Eye (tissue), 1 donor: ENCODE measurements at places on chromosomes 6 and 20.

DNA sequence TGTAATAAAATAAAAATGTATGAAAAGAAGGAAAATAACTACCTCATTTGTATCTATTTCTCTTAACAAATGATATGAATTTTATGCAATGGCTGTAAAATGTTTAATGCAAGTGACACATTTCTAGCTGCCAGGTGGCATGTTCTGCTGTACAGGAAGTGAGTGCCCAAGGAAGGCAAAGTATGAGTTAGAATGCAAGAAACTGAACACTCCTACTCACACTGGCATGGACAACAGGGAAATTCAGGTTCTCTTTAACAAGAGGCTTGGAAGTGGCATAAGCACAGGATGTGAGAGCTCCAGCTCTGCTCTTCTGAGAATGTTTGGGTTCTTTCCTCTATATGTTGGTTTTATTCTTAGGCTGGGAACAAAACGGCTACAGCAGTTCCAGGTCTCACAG is 20.4 kb upstream of the LAMA4 start:
- DNase-seq = no peak

DNA sequence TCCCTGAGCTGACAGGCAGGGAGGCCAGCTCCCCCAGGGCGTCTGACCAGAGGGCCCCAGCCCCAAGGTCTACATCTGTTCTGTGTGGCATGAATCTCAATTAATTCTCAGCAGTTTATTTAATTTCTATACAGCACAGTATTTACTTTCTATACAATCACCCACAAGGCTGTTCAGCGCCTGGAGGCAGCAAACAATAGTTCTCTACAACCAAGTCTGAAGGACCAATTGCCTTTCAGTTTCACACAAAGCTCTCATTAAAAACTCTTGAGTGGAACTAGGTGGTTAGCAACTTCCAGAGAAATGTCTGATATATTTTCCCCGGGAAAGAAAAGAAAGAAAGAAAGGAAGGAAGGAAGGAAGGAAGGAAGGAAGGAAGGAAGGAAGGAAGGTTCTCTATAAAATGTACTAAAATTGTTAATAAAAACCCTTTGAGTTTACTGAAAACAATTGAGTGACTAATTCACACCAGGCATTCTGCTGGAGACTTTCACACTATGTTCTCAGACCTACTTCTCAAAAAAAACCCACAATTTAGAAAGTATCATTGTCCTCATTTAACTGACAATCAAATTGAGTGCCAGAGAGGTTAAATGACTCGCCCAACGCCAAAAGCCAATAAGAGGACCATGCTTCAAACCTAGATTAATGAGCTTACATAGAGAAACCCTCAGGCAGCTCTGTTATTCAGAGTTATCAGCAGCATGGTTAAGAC is 62.5 kb downstream of the METTL24 start:
- peak; percentile 13 for DNase-seq

DNA sequence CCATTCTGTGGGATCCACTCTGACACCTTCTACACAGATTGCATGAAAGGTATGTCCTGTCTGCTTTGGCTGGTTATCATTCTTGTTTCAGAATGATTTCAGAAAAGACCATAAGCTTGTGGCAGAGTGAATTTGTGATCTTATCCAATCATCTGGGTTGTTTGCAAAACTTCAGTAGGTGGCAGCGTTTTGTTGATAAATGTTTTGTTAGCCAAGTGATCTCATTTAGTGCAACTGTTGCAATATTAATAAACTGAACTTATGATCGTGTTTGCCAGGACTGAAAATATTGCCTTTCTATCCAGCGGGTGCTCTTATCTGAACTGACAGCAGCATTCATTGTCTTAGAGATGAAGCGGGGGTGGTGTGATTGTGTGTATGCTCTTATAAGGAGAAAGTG is 613.2 kb upstream of the NOX3 start:
- peak; percentile 48 for DNase-seq

DNA sequence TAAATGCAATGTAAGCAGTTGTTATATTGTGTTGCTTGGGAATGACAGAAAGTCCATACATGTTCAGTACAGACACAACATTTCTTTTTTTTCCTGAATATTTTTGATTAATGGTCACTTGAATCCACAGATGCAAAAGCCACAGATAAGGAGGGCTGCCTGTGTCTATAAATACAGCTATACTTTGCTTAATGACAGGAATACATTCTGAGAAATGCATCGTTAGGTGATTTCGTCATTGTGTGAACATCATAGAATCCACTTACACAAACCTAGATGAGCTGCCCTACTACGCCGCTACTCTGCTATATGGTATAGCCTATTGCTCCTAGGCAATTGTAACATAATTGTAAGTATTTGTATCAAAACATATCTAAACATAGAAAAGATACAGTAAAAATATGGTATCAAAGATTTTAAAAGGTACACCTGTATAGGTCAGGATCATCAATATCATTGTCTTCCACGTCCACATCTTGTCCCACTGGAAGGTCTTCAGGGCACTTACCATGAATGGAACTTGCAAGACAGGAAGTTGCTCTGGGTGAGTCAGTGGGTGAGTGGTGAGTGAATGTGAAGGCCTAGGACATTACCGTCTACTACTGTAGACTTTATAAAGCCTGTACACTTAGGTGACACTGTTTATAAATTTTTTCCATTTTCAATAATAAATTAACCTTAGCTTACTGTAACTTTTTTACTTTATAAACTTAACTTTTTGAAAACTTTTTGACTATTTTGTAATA is 27.9 kb upstream of the POPDC3 start:
- no peak for DNase-seq

GRCh38 chr20:40486297-40486696 is 202.7 kb downstream of the MAFB start:
- no peak for DNase-seq

DNA sequence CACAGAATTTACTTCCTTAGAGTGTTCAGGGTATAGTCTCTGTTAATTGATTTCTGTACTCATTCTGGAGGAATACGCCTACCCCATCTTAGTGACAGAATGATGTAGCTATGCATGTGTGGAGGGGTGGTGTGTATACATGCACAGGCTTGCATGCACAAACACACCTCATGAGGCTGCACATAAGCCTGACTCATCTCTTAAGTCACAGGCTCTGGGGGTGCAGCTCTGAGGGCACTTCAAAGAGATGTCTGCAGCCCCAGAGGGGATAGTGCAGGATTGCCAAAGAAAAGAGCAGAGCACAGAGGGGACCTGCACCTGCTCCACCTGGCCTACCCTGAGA is 24.6 kb downstream of the TBX18 start:
- DNase-seq = no peak

DNA sequence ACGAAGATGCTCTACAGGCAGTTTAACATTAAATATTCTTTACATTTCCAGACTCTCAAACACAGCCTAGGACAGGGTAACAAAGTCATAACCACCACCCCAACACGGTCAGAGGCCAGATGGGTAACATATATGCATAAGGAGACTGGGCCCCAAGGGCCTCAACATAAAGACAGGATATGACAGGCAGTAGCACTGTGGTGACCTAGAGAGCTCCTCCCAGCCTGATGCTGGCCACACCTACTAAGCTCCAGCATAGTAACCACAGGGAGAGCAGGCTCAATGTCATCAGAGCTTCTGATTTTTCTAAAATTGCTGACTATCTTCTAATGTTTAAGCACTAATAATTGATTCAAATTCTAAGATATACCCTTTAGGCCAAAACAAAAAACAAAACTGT is 21.7 kb downstream of the SMLR1 start:
- DNase-seq = no peak

- no peak for DNase-seq
Observed at GRCh38 chr6:155026022-155026705, 31.0 kb downstream of the TIAM2 start.

GRCh38 chr6:168027521-168027920 is 30.1 kb downstream of the KIF25 start:
- no peak for DNase-seq

DNA sequence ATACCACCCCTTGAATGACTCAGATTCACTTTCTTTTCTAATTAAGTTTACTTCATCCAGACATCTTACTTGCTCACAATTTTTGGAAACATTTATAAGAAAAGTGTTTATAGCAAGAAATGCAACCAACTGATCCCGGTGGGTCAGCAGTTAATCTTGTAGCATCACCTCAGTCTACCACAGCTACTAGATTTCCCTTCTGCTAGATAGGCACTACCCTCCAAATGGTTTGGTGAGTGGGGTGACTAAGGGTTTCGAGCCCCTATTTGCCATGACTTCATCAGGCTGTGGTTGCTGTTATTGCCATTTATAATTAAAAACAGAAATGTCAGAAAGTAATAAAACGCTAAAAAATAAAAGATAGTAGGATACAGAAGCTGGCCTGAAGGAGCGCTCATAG is 930.1 kb upstream of the GJE1 start:
- DNase-seq = no peak

DNA sequence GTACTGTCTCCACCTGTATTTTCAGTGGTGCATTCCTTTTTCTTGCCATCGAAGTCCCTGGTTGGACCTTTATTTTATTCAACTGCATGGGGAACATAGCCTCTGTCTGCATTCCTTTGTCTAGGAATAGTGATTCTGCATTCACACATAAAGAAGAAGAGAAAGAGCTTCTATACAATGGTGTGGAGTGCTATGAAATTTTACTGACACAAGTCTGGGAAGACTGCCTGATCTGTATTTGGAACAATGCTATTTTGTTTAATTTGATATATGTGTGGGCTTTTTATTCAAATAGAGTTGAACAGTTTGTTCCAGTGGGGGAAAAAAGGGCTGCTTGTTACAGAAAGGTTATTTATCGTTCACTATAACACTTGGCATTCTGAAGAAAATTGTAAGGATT is 375.7 kb upstream of the POU3F2 start:
- DNase-seq = no peak

DNA sequence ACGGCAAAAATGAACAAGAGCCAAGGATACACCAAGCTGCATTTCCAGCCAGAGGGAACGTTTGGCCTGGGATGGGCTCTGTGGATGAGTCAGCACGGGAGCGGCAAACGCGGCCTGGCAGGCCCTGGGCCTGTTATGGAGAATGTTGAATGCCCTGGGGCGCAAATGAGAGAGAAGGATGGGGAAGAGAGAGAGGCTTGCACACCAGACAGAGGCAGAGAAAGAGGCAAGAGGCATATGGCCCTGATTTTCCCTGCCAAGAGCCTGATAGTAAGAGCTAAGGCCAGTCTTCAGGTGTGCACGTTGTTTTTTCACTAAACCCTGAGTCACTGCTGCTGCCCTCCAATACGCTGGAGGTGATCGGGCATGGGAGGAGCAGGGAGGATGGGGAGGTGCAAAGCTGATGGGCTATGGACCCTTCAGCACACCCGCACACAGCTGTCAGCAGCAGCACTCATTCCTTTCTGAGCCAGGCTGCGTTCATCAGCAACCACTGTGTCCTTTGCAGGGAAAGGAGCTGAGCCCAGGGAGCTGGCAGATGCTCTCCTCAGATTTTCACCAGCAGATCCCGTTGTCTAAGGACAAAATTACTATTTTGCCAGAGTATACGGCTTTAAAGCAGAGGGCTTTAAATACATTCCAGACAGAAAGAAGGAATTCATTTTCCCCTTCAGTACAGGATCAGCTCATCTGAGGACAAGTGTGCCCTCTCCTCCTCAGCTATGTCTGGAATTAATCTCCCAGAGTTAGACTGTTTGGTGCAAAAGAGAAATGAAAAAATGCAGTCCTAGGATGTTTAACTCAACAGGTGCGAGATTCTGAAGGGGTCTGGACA is 61.7 kb upstream of the SLC22A23 start:
- DNase-seq = peak; percentile 52

- DNase-seq = no peak
Observed at GRCh38 chr6:124604719-124605118, 357.5 kb upstream of the RNF217 start.

DNA sequence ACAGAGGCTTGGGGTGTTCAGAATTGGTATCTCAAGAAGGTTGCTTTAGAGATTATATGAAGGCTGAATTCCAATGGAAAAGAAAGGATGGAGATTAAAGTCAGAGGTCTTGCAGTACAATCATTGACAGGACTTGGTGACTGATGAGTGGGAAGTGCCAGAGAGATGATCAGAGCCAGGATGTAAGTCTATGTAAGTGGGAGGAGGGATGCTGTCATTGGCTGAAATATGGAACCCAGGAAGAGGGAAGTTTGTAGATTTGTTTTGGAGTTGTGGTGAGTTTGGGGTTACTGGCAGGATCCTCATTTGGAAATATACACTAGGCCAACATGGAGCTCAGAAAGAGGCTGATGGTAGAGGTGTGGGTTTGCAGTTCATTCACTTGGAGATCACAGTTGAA is 23.8 kb upstream of the TNFAIP3 start:
- DNase-seq = no peak

DNA sequence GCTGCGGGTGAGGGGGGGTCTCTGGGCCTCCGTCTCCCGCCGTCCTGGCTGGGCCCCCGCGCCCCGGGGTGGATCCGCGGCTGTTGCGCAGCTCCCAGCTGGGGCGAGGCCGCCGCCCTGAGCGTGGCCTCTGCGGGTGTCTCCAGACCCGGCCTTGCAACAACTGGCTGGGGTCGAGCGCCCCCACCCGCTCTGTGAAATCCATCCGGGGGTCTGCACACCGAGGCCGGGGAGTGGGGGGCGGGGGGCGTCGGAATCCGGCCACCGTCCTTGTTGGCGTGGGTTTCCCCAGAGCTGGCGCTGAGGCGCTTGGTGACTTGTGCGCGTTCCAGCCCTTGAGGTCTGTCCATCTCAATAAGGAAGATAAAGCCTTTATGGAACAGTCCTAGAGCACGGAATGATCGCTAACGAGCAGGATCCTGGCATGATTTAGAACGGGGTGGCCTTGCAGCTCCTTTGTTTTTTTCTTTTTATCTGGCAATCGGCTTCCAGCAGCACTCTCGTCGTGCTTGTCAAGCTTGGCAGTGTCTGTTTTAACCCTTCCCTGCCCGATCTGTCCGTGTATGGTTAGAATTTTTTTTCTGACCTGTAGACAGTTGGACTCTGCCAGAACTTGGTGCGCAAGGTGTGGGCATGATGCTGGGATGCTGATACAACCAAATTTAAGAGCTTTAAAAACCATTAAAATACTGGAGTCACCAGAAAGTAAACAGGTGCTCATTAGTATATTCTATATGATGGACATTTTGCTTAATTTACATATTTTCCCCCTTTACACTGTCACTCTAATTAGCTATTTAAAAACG is 675 bp downstream of the DSTN start:
- DNase-seq = peak; percentile 92

GRCh38 chr20:23782366-23782983 is 31.7 kb upstream of the CST1 start:
- peak; percentile 35 for DNase-seq

- DNase-seq = no peak
Observed at GRCh38 chr6:44797746-44798145, 410.2 kb downstream of the CDC5L start.

DNA sequence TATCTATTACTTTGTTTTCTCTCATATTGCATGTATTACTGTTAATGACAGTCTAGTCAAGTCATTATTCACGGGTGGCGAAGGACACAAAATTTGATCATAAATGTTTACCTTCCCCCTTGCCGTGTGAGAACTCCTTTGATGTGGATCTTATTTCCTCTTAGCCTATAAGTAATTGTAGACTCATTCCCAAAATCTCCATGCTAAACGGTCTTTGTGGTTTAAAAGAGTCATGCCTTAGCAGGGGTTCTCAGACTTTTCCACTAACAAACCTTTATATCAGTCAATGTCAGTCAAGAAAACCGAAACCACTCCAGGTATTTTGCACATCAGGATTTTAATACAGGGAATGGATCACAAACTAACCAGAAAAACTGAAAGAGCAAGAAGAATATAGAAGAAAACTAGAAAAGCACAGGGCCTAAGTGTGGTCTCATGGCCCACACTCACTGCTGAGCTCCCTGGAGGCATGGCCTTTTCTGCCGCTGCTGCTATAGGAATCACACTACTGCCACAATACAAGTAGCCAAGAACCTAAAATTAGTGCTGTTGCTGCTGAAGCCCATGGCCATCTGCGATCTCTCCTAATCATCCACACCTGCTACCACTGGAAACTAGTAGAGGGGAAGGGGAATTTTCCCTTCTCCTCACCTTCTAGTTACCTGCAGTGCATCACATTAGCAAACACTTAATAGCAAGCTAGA is 186.0 kb upstream of the POU3F2 start:
- DNase-seq = no peak
